ENCODE measurements at places on chromosomes 4 and X.
A peak's percentile ranks its signal among the peaks of the same experiment; 100 is the strongest.

GRCh38 chr4:146342600-146343192, 128.4 kb downstream of the REELD1 start:
- DNase-seq = no peak

- no peak for DNase-seq
These were observed 7.7 kb upstream of the HAND2 start for GRCh38 chr4:173537613-173538147.

DNA sequence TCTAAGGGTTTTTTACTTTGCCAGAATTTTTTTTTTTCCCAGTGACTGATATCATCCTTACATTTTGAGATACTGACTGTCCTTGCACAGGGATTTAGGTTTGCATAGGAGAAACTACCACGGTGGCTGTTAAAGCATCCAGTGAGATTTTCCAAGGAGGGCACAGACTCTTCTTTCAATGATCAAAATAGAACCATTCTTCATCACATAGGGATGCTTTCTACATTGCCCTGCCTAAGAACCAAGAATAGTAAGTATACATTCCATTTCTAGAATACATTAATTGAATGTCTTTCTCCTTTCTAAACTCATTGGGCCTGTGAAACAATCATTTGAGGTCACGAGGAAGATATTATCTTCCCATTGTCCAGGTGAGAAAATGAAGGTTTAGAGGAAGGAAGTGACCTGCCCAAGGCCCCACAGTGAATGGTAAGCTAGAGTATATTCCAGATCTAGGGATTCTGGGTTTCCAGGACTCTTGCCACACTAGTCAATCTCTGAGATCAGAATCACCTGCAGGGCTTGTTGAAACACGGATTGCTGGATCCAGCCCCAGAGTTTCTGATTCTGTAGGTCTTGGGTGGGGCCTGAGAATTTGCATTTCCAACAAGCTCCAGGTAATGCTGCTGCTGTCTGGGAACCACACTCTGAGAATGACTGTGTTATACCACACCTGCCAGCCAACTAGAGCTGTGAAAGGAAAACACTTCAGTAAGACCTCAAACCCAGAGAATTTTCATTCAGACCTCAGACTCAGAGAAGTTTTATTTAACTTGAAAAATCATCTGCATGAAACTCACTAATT, 17.7 kb upstream of the TMEM154 start:
- no peak for DNase-seq

- no peak for DNase-seq
These were observed 203.4 kb downstream of the MAML3 start for GRCh38 chr4:139950568-139950967.

DNA sequence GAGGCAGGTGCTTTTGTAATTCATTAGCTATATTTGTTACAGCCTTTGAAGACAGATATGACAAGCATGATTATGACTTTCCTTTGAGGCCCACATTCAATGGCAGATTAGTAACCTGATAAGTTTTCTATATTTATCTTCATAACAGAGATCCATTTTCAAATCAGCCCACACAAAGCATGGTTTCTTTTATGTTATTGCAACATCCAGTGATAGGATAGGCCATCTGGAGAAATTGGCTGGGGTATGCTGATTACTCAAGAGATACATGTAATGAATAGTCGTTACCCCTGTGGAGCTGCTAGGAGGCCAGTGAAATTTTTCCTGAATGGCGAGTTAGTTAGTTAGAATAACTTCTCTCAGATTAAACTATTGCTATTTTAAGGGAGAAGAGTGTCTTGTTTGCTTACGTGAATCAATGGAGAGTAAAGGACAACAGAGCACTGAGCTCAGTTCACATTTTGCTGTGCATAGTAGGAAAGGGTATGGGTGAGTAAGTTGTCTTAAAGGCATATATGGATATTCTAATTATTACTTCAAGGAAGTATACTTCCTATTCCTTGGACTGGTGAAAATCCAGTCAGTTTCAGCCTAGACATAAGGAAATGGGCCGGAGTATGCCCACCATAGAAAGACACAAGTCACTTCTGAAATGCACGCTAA, 79.2 kb upstream of the DKK2 start:
- no peak for DNase-seq

DNA sequence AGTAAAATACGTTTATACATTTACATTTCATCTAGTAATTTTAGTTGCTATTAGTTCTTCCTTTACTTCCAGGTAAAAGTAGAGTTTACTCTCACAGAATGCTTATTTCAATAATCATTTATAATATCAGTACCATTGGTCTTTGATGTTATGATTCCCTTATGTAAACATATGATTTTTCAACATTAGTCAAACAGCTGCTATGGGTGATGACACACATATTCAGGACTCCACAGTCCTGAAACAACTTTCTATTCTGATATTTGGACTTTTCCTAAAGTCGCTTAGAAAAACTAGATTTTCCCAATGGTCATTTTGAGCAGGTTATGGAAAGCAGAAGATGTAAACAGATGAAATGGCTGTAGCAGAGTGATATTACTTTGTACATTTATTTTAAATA, 369.8 kb downstream of the UNC5C start:
- DNase-seq = no peak

GRCh38 chr4:55447108-55447708, 51.5 kb downstream of the TMEM165 start:
- no peak for DNase-seq

DNA sequence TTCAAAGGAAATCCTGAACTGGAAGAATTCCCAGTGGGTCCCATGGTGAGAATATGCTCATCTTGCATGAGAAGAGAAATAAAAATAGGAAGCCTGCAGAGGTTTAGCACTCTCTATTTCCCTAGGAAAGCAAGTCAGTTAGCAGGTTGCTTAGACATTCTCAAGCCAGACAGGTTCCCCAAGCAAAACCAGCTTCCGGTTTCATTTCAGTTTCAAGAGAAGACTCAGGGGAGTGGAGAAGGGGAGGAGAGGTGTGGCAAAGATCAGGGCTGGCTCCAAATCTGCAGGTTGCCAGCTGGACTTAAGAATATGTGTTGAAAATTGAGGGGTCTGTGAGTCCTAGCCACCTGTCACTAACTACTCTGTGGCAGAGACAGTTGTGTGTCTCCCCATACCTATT, 107.5 kb downstream of the CLNK start:
- no peak for DNase-seq

GRCh38 chr4:159051245-159052071, 51.4 kb upstream of the RAPGEF2 start:
- no peak for DNase-seq

DNA sequence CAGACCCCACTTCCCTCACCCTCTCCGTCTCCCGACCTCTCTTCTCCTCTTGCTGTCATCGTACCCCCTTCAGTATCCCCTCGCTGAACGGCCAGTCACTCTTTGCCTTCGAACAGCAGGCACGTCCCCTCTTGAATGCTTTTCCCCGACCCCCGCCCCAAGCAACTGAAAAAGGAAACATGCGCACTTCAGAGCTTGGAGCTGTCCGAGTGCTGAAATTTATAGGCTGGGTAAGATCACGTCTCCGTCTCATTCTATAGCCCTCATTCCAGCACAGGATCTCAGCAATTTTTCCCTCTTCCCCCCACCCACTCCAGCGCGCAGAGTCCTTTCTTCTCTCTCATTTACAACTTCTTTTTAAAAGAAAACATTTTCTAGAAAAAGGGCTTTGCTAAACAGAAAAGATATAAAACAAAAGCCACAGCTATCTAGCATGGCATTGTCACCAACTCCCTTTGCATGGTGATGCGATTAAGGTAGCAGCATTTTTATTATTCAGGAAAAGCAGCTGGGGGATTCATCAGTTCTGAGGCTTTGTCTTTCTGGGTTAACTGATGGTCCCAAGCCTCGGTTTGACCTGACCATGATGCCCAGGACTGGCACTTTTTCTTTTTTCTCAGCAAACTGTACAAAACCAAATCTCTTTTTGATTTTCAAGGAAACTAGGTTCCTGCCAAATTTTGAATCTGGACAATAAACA, at the start of gene GLRA2:
GLRA2 (plus strand) TSS at position 247 of the 700 bp plus-strand sequence. CDS start 522 bp downstream, outside the sequence.
- peak; percentile 57 for DNase-seq

DNA sequence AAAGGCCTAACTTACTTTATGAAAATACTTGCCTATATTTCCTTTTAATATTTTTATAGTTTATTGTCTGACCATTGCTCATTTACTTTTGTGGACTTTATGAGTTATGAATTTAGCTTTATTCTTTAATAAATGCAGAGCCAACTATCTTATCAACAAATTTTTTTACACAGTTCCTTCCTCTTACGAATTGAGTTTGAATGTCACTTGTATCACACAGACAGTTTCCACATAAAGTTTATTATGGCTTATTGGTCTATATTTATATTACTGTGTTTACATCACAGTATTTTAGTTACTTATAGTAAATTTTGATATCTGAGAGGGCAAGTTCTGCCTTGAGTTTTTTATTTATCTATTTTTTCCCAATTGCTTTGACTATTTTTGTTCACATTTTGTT, 450.6 kb downstream of the C4orf33 start:
- DNase-seq = no peak

GRCh38 chrX:14032406-14032805, 2.7 kb upstream of the GEMIN8 start:
- DNase-seq = no peak

DNA sequence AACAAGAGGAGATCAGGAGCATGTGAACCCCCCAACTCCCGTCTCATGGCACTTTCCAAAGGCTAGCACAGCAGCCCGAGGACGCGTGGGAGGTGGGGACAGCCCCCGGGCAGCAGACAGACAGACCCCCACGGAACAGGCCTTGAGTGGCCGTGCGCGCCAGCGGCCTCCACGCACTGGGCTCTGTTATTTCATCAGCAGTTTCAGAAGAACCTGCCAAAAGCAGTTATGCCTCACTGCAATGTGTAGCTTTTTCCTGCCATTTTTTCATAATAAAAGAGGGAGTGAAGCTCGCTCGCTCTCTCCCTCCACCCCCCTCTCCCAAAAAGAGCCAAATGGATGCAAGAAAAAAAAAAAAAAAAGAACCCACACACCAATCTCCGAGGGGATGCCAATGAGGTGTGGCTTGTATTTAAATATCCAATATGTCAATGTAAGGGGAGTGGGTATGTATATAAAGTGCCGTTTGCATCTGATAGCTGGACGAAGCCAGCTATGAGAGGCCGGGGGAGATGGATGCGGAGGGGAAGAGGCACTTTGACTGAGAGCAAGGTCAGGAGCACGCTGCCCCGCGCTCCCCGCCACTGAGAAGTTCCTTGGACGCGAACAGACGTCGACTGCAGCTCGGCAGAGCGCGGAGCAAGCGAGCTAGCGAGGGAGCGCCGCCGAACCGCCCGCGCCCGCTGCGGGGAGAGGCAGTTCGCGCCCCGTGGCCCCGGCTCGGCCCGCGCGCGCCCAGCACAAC, at the start of gene FGF16:
FGF16 (plus strand) TSS at position 482 of the 745 bp plus-strand sequence. CDS start 286 bp downstream, outside the sequence.
- no peak for DNase-seq

- no peak for DNase-seq
These were observed 164.9 kb downstream of the DCTD start for GRCh38 chr4:182752158-182752910.

DNA sequence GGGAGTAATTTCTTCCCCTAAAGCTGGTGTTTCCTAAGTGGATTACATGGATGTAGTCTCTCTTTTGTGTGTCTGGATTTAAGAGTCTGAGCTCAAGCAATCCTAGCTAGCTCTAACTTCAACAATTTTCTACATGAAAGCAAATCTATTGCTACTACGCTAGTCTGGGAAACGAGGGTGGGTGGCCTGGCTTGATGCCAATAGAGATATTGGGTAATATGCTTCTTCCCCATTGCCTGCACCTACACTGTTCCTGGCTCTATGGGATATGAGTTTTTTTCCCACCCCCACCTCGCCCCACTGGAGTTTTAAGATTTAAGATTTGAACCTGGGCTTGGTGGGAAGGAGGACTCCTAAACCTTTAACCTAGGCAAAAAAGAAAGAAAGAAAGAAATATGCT, 158.8 kb downstream of the RBM46 start:
- no peak for DNase-seq

DNA sequence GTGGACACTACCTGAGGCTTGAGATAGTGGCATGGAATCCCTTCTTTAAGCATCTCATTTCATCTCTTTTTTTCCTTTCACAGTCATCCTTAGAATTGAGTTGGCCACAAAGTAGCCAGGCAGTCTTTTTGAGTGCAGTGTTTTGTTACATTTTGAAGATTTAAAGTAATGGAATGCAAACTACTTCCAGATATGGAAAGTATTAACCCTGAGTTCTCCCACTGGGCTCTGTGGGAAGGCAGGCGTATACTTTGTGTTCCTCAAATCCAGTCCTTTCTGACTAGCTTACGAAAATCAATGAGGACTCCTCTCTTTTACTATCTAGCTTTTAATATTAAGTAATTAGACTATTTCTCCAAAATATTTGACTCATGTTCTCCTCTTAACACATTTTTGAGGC, 29.9 kb downstream of the PCDH10 start:
- DNase-seq = no peak

DNA sequence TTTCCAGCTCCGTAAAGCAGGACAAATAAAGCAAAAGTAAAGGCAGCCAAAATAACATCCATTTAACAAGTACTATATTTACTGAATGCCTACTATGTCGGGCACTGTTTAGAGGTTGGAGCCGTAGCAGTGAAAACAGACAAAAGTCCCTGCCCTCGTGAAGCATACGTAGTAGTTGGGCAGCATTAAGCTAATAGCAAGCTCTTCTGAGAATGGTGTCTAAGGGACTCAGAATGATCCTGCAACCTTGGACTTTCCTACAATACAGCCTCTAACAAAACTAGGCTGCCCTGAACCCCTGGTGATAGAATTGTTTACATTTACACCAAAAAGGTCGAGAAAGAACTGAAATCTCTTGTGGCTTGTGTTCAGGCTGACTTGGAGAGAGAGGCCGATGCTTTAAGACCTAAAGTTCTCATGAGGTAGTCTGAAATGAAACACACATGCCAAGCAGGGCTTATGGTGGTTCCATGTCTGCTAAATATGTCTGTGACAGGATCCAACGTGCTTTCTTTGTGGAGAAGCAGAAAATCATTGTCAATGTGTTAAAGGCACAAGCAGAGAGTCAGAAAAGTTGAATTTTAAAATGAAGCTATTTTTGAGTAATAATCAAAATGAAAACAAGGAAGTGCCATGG, 898 bp upstream of the PDGFC start:
- no peak for DNase-seq

- DNase-seq = no peak
These were observed 446 bp upstream of the FAM50A start for GRCh38 chrX:154443479-154443910.

GRCh38 chr4:15331930-15332329, 95.9 kb upstream of the C1QTNF7 start:
- no peak for DNase-seq

DNA sequence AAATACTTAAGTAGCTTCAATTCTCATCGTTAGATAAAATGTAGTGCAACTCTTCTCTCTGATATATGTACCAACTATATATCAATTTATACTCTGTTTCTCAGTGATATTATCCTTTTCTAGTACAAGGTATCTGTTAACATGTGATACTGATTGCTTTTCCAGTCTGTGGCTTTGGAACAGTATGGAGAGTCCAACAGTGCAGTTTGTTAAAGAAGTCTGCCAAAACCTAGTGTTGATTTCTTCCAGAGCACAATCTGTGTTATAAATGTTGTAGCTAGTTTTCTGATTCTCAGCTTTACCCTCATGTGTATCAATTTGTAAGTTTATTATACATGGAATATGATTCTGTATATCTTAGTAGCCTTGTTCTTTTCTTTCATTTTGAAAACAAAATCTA, 465.0 kb downstream of the IL15 start:
- no peak for DNase-seq

Data from ecto neural progenitor cell (in vitro differentiated cells).